ENCODE measurements at places on chromosomes 3 and 15.
A peak's percentile ranks its signal among the peaks of the same experiment; 100 is the strongest.

DNA sequence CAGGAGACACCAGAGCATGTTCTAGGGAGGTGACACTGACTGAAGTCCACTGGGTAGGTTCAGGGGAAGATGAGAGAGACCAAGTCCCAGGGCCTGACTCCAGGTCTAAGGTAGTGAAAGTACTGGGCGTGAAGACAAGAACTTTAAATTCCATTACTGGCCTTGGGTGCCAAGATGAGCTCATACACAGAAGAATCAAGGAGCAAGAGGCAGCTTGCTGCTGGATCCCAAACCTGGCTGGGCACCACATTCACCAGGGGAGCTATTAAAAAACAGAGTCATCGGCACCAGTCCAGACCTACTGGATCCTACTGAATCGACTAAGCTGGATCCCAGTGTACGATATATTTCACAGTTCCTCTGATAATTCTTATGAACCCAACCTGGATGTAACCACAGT lies 42.1 kb upstream of the ATG7 start:
- DNase-seq: no peak

GRCh38 chr15:41233367-41233771 lies 2.3 kb downstream of the CHP1 start:
- peak; percentile 74 for DNase-seq

DNA sequence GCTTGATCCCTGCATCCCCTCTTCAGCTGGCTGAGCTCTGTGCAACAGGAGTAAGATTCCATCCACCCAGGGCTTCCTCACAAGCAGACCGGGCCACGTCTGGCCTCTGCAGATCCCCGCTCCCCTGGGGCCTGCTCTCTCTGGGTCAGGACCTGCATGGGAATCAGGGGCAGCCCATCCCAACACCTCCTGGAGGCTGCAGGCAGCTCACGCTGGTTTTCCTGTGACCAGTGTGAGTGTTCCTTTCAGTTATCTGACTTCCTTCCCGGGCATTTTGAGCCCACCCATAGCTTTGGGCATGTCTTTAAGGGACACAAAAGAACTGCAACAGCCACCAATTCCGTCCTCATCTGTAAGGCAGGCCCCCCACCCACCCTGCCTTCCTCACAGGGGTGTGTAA lies 16.3 kb downstream of the NUP210 start:
- no peak for DNase-seq

GRCh38 chr3:194314388-194315068 lies 36.6 kb downstream of the CPN2 start:
- no peak for DNase-seq

All from EH (cell line).